Activated T-helper 2 cell treated with anti-CD3 and anti-CD28 coated beads, Interferon-gamma antibody, Interleukin-2, Interleukin-4, amounts not matched to agents 10 μg/mL and 5 μg/mL and 100 μg/mL, durations not matched to agents 14 hours and 24 hours and 36 hours (primary cell): ENCODE measurements at places on chromosomes 1 and 21. TPM values are rescaled to one million over a fixed set of nuclear protein-coding genes. Genes with fewer than 3 reads are reported as not detected.

DNA sequence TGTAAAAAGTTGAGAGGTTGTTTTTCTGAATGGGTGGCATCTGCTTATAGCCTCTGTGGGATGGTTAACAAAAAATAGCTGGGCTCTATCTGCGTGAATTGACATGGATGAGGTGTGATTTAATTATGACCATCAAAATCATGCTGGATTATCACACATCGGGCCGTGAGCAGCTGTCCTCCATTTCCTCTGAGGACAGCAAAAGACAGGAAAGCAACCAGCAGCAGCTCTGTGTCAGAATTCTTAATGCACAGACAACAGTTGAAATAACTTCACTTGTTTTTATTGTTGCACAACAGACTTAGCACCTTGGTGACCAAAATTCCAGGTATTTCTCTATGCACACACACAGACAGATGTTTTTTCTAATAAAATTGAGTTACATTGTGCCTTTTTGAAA, 54.5 kb upstream of the LAPTM5 start:
- DNase-seq, result no peak

UBE2U gene
- total RNA-seq, result not detected in 2 replicates

GRCh38 chr1:66240491-66241484, 293.2 kb upstream of the SGIP1 start:
- no peak for DNase-seq

ZNF683 gene
- not detected in 2 replicates for total RNA-seq

C1orf94 gene
- not detected in 2 replicates for total RNA-seq

DNA sequence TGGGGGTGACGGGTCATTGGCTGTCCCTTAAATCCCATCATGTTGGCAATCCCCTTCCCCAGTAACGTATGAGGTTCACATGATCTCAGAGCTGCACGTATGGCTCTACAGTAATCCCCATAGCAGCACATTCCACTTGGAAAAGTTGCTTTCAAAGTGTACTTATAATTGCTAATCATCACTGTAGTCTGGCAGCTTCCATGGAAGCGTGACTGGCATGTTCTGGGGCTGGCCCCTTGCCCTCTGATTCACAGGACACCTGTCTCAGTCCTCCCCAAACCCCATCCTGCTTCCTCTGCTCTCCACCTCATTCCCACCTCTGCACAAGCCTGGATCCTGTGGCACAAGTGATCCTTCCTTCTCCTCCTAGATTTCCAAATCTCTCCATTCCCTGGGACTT, 102.2 kb downstream of the TSEN15 start:
- no peak for DNase-seq

DNA sequence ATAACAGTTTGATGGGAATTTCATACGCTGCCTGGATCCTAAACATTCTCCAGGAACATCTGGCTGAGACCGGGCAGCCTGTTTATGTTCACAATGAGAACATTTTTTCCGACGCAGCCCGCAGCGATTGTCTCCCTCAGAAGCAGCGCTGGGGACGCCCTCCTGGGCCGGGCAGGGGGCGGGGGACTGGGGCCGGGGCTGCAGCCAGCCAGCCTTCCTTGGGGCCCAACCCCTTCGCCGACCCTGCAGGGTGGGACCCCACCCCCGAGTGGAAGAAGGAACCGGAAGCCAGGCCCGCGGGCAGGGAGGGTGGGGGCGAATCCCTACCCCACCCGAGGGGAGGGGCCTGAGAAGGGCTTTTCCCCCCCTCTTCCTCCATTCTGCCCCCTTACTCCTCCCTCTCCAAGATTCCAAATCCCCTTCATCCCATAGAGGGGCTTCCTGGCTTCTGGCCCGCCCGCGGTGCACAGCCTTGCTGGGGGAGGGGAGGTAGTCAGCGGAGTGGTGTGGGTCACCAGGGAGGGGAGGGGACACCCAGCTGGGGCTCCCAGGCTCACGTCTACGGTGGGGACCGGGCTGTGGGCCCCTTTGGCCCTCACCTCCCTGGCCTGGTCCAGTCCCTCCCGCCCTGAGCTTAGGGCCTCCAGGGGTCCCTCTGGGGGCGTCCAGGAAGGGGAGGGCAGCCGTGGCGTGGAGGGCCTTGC, 60.6 kb downstream of the WNT9A start:
- peak; percentile 8 for DNase-seq

DNA sequence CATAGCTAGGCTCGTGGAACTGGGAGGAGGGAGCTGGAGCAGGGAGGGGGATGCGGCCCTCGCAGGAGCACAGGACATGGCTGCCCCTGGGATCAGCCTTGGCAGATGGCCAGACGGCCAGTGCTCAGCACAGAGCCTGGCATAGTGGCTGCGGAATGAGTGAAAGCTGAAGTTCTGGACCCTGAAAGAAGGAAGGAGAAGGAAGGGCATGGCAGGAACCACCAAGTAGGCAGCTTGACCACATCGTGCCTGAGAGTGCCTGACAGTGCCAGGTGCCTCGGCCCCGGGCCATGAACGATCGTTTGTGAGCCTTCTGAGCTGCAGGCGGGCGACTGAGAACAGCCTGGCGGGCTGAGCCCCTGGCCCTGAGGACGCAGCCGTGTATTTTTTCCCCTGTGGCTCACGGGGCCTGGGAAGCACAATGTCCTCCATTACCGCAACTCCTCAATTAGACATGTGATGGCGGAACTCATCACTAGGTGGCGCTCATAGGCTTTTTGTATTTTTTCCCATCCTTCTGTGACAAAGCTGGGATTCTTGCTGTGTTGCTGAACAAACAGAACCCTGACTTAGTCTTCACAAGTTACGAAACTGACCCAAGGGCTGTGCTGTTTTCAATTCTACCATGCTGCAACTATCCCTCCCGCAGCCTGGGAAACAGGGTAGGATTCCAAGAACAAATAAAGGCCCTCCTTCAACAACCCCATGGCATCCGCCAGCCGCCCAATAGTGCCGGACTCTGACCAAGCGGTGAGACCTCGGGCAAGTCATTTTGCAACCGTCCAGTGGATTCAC, 29.9 kb upstream of the TMEM61 start:
- DNase-seq, result peak; percentile 48

DNA sequence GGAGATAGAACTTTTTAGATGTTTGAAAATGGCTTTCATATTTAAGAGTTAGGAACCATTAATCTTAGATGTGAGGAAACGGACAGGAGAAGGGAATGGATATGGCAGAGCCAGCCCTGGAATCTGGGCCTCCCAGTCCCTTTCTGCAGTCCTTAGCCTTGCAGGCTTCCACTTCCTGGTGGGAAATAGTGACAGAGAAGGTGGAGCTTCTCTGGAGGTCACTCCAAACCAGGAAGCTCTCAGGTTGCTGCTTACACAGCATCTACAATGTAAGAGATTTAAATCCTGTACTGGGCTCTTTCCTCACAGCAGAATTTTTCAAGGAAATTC, 2.5 kb downstream of the S100A11 start:
- DNase-seq, result no peak

DNA sequence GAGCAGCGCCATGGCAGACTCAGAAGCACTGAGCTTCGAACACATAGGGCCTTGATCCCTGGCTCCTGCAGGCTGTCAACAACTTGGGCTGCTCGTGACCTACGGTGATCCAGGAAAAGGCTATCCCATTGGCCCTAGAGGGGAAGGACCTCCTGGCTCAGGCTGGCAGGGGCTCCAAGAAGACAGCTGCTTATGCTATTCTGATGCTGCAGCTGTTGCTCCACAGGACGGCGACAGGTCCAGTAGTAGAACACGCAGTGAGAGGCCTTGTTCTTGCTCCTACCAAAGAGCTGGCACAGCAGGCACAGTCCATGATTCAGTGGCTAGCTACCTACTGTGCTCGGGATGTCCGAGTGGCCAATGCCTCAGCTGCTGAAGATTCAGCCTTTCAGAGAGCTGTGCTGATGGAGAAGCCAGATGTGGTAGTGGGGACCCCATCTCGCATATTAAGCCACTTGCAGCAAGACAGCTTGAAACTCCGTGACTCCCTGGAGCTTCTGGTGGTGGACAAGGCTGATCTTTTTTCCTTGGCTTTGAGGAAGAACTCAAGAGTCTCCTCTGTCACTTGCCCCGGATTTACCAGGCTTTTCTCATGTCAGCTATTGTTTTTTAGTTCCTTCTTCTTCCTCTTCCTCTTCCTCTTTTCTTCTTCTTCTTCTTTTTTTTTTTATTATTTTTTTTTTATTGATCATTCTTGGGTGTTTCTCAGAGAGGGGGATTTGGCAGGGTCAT, 18.9 kb downstream of the ITLN2 start:
- no peak for DNase-seq

TDRD5 gene
- total RNA-seq, result not detected in 2 replicates

DNA sequence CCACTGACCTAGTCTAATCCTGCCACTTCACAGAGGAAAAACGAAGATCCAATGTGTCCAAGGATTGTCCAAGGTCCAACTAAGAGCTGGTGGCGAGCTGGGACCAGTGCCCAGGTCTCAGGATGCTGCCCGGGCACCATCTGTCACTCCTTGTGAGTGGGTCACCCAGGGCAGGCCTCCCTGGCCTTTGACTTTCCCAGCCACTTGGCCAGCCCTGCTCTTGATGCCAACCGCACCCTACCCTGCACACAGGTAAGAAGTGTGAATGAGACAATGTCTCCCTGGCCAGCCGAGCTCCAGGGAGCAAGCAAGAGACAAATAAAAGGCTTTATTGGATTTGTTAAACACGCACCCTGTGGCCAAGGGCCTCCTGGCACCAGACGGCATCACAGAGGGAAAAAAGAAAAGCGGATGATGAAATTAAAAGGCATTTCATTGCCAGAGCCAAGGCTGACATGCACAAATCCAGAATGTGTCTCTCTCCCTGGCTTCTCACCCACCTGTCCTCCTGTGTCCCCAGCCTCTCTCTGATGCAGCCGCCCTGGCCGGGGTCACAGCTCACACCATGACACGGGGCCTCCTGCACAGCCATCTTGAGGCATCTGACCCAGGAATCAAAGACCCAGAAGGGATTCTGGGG, 72.8 kb downstream of the CAMK2N1 start:
- DNase-seq, result no peak

DNA sequence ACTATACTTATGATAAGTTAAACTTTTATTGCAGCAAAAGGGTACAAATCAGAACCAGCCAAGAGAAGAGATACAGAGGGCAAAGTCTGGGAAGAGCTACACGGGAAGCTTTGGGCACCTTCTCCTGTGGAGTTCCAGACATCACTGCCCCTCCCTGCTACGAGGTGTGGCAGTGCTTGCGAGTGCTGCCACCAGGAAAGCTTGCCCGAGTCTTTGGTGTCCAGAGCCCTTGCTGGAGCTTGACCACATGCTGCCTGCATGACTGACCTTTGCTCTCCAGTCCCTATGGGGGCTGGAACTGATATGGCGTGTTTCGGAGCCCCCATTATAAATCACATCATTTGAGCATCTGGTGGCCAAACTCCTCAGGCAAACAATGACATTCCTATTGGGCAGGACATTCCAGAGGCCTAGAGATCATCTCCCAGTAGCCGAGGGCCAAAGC, 23.4 kb downstream of the PLEKHO1 start:
- no peak for DNase-seq

DNA sequence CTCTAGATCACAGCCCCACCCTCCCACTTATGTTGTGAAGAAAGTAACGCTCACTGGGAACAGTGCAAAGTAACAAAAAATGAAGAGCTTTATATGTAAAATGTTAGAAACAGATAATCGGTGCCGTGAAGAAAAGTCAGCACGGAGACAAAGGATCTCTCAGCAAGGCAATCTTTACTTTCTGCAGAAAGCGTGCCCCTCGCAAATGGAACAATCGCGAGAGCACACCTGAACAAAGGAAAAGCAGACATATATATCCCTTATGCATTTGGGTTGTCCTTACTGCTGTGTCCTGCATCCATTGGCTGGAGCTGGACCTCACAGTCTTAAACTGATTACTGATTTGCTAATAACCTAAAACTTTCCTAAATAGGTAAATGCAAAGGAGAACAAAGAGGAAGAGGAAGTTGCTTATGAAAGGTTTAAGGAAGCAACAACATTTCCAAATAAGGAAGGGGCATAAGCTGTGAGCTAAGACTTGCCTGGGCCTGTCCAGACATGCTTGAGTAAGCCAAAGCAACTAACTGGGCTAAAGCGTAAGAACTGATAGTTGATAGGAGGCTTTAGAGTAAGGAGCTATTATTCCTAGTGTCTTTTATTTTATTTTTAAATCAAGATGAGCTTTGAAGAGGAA, 89.7 kb downstream of the GTF2B start:
- no peak for DNase-seq

- no peak for DNase-seq
Measured at GRCh38 chr1:63630238-63630637, 37.0 kb downstream of the PGM1 start.

DNA sequence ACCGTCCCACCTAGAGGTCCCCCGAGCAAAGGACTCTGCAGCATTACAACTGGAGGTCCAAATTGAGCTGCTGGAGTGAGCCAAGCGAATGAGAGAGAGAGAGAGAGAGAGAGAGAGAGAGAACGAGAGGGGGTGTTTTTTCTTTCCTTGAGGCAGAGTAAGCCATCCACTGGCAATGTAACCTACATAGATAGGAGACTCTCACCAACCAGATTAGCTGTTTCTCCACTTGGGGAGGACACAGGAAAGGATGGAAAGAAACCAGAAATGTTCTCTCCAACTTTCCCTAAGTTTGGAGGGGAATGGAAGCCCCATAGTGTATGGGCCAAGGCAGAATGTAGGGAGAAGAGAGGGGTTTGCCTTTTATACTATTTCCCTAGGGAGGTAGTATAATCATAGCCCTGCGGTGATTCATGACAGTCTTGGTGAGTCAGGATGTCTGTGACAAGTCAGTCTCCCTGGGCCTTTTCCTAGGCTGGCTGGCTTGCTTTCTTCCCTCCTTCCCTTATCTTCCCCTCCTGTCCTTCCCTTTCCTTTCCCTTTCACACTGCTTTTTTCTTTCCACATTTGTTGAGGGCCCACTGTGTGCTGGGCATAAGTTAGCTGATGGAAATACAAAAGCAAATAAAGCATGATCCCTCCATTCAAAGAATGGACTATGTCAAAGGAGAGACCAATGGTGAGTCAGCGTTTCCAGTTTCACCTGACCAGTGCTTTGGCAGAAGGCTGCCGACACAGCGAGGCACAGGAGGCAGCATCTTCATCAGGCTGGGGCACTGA, 7.1 kb downstream of the FNDC7 start:
- no peak for DNase-seq

LPAR3 gene
- 0.11 TPM in 1 of 2 replicates, not detected in the other for total RNA-seq

GRCh38 chr1:165339164-165339563, 17.4 kb downstream of the LMX1A start:
- no peak for DNase-seq

DNA sequence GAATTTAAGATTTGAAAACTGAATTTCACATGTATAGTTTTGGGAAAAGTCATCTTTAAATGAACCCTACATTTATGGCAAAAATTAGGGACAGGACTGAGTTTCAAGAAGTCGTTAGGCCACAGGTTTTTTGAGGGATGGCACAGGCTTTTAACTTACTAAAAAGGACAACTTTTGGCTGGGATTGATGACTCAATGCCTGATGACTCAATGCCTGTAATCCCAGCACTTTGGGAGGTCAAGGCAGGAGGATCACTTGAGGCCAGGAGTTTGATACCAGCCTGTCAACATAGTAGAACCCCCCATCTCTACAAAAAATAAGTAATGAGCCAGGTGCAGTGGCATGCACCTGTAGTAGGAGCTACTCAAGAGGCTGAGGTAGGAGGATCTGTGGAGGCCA, 15.9 kb downstream of the UCK2 start:
- DNase-seq, result no peak

- DNase-seq, result no peak
Measured at GRCh38 chr1:56212143-56212542, 367.2 kb downstream of the PLPP3 start.
